ENCODE measurements at places on chromosomes 7 and 10. TPM values are rescaled to one million over a fixed set of nuclear protein-coding genes. Genes with fewer than 3 reads are reported as not detected.

DNA sequence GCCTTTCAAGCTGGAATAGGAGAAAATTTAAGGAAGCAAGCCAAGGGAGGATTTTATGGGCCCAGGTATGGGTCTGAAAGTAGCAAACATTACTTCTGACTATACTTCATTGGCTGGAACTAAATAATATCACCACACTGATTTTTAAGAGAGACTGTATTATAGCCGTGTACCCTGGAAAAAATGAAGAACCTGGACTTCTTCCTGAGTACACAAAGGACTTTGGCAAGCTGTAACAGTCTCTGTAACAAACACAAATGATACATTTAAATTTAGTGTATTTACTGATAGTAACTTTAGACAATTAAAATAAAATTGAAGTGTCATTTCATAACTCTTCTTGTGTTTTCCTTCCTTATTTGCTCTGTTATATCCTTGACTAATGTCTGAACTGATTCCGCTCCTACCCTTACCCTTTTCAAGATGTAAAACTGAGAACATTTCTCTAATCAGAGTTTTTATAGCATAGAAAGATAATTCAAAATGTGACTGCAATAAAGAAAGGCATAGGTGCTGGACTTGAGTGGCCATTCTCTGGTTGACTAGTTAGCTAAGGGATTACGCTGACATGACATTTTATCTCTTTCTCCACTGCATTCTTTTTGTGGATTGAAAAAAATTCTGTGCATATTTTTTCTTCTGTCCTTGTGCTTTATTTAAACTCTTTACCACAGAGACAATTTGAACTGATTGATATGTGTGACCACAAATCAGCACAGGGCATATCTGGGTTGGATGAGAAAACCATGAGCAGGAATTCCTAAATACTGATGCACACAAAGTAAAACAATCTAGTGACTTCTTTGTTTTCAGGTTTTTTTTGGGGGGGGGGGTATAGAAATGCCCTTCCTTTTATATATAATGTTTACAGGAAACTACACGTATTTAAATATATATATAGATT is 349.7 kb downstream of the MDFIC start:
- no peak overlapping the region for H3K27ac ChIP-seq
- H3K36me3 ChIP-seq, result no peaks in the 10 kb centered on the region
- H3K4me3 ChIP-seq, result no peak overlapping the region
- H3K4me1 ChIP-seq, result no peaks in the 10 kb centered on the region

GRCh38 chr10:105468759-105469158 is 827.7 kb downstream of the SORCS3 start:
- H3K27me3 ChIP-seq, result no peaks in the 10 kb centered on the region
- no peak for DNase-seq
- no peaks in the 10 kb centered on the region for H3K4me1 ChIP-seq
- no peak overlapping the region for H3K27ac ChIP-seq
- H3K36me3 ChIP-seq, result no peaks in the 10 kb centered on the region

GRCh38 chr10:68442971-68443370 is 28.8 kb downstream of the DNA2 start:
- no peaks in the 10 kb centered on the region for H3K27me3 ChIP-seq
- no peak for DNase-seq
- no peaks in the 10 kb centered on the region for H3K4me1 ChIP-seq
- H3K27ac ChIP-seq, result no peak overlapping the region
- H3K36me3 ChIP-seq, result no peaks in the 10 kb centered on the region

DNA sequence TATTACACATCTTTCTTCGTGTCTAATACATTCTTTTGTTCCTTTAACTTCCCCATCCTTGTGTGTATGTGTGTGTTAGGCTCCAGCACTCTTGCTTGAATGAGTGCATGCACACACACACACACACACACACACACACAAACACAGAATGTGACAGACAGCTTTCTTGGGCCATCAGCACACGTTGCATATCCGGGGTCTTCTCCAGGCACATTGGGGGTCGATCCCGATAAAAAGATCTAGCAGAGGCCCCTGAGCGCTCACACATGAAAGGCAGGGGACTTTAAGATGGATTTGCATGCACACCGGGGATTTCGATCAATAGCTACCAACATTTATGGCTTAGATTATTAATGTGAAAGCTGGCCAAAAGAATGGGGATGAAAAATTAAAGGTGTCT is 4.5 kb downstream of the SKIDA1 start:
- peaks cover 1% of the 10 kb centered on the region for H3K4me1 ChIP-seq
- no peak for DNase-seq
- H3K27ac ChIP-seq, result peak overlapping the region; percentile 91
- no peaks in the 10 kb centered on the region for H3K36me3 ChIP-seq
- H3K4me3 ChIP-seq, result no peak overlapping the region

DNA sequence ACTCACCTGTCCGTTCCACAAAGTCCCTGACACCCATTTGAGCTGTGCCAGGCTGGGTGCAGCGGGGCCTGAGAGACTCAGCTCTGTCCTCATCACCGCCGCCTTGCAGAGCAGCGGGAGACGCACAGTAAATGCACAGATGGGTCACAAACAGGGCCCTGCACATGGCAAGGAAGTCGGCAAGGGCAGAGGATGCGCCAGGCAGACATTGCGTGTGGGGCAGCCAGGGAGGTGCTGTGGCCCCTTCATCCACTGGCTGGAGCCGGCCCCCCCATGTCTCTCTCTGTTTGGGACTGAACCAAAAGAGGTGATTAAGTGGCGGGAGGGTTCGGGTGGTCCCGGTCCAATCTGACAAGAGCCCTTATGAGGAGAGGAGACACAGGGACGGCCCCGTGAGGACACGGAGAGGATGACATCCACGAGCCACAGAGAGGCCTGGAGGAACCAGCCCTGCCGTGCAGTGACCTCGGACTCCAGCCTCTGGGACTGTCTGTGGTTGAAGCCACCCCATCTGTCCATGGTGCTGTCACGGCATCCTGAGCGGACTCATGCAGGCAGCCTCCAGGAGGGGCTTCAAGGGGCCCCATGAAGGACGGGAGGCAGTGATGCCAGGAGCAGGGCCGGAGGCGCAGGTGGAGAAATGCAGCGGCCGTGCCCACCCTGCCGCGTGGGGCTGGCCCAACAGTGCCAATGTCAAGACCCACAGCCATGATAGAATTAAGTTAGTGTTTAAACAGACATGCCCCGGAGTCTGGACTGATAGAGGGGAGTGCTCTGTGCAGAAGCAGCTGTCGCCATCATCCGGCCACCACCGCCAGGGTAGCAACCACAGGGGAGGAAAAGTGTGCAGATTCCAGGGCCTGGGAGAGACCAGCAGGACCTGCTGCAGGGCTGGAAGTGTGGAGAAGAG is 28.4 kb upstream of the FOXL3 start:
- H3K27me3 ChIP-seq, result no peaks in the 10 kb centered on the region
- H3K27ac ChIP-seq, result no peak overlapping the region
- no peaks in the 10 kb centered on the region for H3K36me3 ChIP-seq
- H3K4me3 ChIP-seq, result no peak overlapping the region
- H3K4me1 ChIP-seq, result no peaks in the 10 kb centered on the region

DNA sequence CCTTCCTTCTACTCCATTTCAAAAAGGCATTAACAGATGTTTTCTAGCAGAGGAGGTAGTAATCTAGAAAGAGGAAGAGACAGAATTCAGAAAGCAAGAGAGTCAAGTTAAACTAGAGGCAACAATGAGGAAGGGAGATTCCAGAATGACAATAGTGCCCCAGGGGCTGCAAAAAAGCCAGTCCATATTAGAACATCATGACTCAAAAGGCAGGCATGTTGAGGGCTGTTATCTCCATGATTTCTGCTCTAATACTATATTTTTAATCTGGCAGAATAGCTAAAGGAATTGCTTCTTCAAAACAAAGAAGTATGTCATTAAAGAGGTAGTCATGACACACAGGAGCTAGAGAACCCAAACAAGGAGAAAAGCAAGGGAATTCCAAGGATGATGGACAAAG is 599.6 kb downstream of the INHBA start:
- H3K4me3 ChIP-seq, result no peak overlapping the region
- H3K4me1 ChIP-seq, result no peaks in the 10 kb centered on the region
- DNase-seq, result no peak
- no peaks in the 10 kb centered on the region for H3K27me3 ChIP-seq
- H3K27ac ChIP-seq, result no peak overlapping the region

GRCh38 chr7:97772045-97772901 is 40.4 kb downstream of the TAC1 start:
- DNase-seq, result no peak
- H3K36me3 ChIP-seq, result no peaks in the 10 kb centered on the region
- H3K4me3 ChIP-seq, result no peak overlapping the region
- no peaks in the 10 kb centered on the region for H3K4me1 ChIP-seq
- no peaks in the 10 kb centered on the region for H3K27me3 ChIP-seq
- H3K27ac ChIP-seq, result no peak overlapping the region

- no peaks in the 10 kb centered on the region for H3K27me3 ChIP-seq
- H3K4me1 ChIP-seq, result peaks cover 5% of the 10 kb centered on the region
- H3K4me3 ChIP-seq, result no peak overlapping the region
- no peaks in the 10 kb centered on the region for H3K36me3 ChIP-seq
- DNase-seq, result no peak
These were observed 5.4 kb upstream of the ZMYND11 start for GRCh38 chr10:129810-130209.

GRCh38 chr10:5546891-5547680 is 22.3 kb downstream of the CALML3 start:
- H3K4me3 ChIP-seq, result no peak overlapping the region
- peak; percentile 19 for DNase-seq
- no peaks in the 10 kb centered on the region for H3K36me3 ChIP-seq

DNA sequence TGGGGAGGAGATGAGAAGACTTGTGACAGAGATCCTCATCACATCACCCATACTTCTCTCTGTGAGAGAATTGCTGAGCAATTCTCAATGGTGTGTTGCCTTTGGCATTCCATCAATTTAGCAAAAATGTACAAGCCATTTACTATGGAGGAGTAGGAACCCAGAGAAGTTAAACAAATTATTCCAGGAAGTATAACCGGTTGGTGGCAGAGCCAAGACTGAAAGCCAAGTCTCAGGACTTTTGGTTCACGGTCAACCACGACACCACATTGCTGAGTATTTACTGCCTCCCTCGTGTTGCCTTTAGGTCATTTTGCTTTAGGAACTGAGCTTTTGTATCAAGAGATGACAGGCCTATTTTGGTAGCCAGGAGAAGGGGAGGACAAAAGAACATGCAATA is 88.0 kb upstream of the ELMO1 start:
- H3K36me3 ChIP-seq, result no peaks in the 10 kb centered on the region
- DNase-seq, result no peak
- no peak overlapping the region for H3K27ac ChIP-seq
- H3K27me3 ChIP-seq, result no peaks in the 10 kb centered on the region
- no peak overlapping the region for H3K4me3 ChIP-seq

- H3K36me3 ChIP-seq, result no peaks in the 10 kb centered on the region
- no peaks in the 10 kb centered on the region for H3K27me3 ChIP-seq
- H3K4me3 ChIP-seq, result no peak overlapping the region
- H3K4me1 ChIP-seq, result no peaks in the 10 kb centered on the region
- DNase-seq, result no peak
These were observed 510.5 kb upstream of the PFKP start for GRCh38 chr10:2556883-2557282.

DNA sequence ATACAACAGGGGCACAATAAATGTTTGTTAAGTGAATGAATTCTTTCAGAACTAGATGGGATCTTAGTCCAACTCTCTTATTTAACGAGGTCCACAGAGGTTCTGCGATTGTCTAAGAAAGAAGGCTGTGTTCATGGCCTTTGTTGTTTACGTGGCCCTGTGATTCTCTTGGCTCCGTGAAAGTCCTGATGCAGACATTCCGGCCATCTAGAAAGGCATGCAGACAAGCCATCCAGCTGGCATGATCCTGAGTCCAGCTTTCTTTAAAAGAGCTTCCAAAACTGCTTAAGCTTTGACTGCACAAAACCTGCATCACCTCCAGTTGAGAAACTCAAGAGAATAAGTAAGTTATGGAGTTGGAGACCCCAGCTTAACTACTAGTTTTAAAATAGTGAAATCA is 26.0 kb downstream of the EGFR start:
- H3K27ac ChIP-seq, result no peak overlapping the region
- H3K36me3 ChIP-seq, result no peaks in the 10 kb centered on the region
- no peaks in the 10 kb centered on the region for H3K27me3 ChIP-seq
- DNase-seq, result no peak
- H3K4me3 ChIP-seq, result no peak overlapping the region

DNA sequence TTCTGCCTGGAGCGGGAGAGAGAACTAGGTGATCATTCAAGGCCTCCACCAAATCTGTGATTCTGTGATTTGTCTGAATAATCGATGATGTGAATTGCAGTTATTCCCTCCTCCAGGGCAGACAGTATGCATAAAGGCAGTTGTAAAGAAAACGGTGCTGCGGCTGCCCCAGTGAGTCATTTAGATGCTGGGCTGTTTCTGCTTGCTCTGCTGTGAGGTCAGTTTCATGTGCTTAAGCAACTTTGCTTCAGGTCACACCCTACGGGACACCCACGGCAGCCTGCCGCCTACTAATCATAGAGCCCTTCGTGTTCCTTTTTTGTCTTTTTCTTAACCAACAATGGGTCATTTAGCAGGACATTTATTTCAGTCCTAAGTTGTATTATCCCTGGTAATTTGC is 158.1 kb upstream of the PITRM1 start:
- H3K27ac ChIP-seq, result no peak overlapping the region
- no peak overlapping the region for H3K4me3 ChIP-seq
- no peaks in the 10 kb centered on the region for H3K36me3 ChIP-seq
- H3K4me1 ChIP-seq, result no peaks in the 10 kb centered on the region
- no peak for DNase-seq

- H3K4me1 ChIP-seq, result peaks cover 4% of the 10 kb centered on the region
- H3K27me3 ChIP-seq, result no peaks in the 10 kb centered on the region
- peak; percentile 88 for DNase-seq
- peak overlapping the region; percentile 63 for H3K27ac ChIP-seq
These were observed 19.1 kb upstream of the OPALIN start for GRCh38 chr10:96377816-96378294.

DNA sequence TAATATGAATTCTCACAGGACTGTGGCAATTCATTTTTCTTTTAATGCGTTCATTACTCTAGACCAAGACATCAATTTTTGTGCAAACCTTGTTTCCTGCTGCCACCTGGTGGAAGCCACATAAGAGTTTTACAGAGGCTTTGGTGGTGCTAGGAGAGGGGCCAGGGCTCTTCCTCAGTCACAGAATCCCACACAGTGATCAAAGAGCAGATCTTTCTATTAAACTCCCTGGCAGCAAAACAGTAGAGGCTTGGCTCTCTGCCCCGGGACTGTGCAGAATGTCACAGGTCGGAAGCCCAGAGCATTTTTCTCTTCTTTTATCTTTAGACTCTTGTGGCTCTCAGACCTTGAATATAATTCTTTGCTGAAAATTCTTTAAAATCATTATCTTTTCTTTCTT is 506.4 kb upstream of the C7orf33 start:
- no peaks in the 10 kb centered on the region for H3K4me1 ChIP-seq
- DNase-seq, result no peak
- H3K27me3 ChIP-seq, result no peaks in the 10 kb centered on the region
- H3K27ac ChIP-seq, result no peak overlapping the region
- H3K4me3 ChIP-seq, result no peak overlapping the region

The SAP25 gene
- 6.0 TPM for total RNA-seq

The RADIL gene
- total RNA-seq, result 5.0 TPM

The HOXA5 gene
- total RNA-seq, result 22.9 TPM

The XRCC2 gene
- not detected for total RNA-seq

The ANKRD61 gene
- total RNA-seq, result not detected

All from uterus (tissue), 4 donors.